ENCODE measurements at places on chromosomes 1 and 21.

DNA sequence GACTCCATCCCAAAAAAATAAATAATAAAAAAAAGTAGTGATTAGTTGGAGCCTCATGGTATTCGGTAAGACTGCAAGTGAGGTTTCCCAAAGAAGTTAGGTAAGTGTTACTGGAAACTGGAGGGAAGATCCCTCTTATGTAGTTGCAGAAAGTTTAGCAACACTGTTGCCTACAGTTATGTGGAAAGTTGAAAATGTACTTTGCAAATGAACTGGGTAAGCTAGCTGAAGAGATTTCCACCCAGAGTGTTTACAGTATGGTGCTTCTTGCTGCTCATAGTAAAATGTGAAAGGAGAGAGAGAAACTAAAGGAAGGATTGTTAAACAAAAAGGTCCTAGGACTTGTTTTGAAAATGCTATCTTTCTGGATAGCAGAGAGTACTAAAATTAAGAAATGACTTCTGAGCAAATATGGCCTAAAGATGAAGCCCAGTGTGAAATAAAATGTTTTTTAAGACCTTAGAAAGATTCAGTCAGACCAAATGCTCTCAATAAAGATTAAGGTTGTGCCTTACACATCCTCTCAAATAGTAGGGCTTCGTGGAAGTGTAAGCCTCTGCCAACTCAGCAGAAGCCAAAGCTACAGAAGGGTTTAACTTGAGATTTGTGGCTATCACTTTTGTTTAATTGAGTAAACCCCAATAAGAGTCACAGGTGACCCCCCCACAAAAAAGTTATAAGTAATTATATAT, 31.5 kb downstream of the RPS6KC1 start:
- no peak for DNase-seq

GRCh38 chr1:7650801-7651200, 120.3 kb upstream of the VAMP3 start:
- DNase-seq = no peak

GRCh38 chr1:9419369-9420041, 119.8 kb upstream of the SLC25A33 start:
- no peak for DNase-seq

- no peak for DNase-seq
These were observed 69.4 kb upstream of the MORC3 start for GRCh38 chr21:36250423-36251075.

- DNase-seq = no peak
These were observed 2.1 kb upstream of the ATXN7L2 start for GRCh38 chr1:109481646-109482045.

GRCh38 chr1:40161888-40162397, 756 bp downstream of the RLF start:
- no peak for DNase-seq

DNA sequence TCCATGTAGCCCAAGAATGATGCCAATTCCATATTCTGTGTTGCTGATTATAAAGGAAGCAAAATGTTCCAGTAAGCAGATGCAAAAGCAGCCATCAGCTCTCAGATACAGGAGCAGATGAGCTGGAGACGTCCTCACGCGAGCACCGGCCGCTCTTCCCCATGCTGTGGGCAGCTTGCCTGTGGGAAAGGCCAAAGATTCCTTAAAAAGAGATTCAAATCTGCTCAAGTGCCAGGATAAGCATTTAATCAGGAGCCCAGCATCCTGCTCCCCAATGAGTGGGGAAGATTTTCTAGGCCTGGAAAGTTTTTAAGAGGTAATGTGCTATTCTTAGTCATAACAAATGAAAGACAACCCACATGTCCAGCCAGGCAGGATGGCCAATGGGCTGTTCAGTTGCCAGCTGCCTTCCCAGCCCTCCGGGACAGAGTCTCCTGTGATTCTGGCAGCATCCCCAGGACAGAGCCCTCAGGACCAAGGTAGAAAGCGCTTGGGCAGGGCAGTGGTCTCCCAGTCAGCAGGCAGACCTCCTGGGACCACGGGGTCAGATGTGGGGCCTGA, 108.2 kb upstream of the TMPRSS2 start:
- DNase-seq = no peak

GRCh38 chr21:26546446-26547097, 26.5 kb downstream of the CYYR1 start:
- DNase-seq = no peak

DNA sequence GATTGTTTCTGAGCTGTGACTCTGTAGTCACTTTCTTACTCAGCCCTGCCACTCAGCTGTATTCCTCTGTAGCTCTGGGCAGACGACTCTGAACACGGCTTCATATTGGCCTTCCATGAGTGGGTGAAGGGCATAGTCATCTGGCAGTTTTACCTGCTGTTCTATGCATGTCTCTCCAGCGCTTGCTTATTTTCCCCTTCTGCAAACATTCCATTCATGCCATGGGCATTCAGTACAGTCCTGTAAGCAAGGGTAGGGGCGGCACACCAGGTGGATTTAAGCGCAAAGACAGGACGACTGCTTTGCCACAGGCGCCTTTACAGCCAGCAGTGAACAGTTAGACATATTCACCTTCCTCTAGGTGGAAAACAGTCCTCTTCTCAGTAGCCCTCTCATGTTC, 4.4 kb upstream of the WDR26 start:
- no peak for DNase-seq

DNA sequence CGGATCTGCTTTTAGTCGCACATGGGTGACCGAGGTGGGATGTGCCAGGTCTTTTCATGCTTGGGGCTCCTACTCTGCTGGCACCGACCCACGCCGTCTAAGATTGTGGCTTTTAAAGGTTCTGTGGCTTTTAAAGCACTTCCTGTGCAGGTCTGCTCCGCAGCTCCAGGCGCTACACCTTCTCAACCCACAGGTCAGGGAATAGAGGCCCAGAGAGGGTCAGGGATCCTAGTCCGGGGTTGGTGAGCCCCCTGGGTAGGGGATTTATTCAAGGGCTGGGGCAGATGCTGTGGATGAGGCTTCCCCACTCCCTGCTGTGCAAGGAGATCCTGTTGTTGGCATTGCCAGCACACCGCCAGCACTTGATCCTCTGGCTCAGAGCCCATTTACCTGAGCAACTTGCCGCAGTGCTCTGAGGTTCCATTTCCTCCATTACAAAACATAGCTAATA, 212.8 kb upstream of the RAB4A start:
- peak; percentile 32 for DNase-seq

DNA sequence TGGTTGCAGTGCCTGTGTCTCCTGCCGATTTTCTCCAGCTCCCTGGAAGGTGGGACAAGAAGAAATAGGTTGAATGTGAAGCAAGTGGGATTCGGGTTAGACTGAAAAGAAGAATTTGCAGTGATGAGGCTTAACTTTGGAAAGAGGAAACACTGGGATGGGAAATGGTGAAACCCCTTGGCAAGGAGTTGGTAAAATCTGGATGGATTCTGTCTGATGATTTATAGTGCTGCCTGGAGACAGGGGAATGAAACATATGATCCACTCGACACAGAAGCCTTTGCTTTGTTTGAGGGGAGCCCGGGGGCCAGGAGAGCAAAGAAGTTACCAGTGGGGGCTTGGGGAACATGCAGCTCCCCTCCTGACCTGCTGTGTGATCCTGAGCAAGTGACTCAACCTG, 67.2 kb downstream of the UBIAD1 start:
- DNase-seq = no peak

DNA sequence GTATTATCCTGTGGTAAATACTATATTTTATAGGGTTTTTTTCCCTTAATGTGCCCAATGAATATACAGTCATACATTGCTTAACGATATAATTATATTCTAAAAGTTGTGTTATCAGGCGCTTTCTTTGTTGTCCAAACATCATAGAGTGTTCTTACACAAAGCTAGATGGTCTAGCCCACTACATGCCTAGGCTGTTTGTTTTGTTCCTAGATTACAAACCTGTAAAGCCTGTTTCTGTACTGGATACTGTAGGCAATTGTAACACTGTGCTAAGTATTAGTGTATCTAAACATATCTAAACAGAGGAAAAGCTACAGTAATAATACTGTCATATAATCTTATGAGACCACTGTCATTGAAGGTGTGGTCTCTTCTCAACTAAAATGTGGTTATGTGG, 242.6 kb upstream of the C1orf105 start:
- DNase-seq = no peak

DNA sequence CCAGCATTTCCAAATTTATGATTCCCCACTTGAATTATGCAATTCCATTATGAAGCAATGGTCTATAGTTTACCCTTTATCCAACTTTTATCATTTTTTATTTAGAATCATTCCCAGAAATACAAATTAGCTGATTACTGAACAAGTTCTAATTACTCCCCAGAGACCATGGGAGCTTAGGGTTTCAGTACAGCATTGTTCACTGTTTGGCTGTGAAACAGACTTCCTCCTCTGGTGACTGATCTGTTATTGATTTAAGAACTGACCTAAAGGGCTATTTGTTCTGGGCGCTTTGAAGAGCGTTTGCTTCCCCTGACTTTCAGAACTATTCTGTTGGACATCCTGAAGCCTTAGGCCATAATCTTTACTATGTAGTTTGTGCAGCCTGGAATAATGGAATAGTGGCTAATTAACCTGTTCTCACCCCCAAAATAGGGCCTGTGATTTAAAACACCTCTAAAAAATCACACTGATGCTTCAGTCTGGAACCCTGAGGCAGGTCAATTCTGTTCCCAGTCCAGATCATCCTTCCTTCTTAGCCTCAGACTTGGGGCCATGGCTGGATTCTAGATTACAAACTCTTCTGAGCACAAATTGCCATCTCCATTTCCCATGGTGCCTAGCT, 58.7 kb downstream of the ALG14 start:
- DNase-seq = no peak

GRCh38 chr1:54354899-54355298, 51.3 kb downstream of the SSBP3 start:
- no peak for DNase-seq

- DNase-seq = no peak
These were observed 193.0 kb downstream of the TTLL7 start for GRCh38 chr1:83805921-83806320.
